ENCODE measurements at places on chromosomes 16 and 17.

DNA sequence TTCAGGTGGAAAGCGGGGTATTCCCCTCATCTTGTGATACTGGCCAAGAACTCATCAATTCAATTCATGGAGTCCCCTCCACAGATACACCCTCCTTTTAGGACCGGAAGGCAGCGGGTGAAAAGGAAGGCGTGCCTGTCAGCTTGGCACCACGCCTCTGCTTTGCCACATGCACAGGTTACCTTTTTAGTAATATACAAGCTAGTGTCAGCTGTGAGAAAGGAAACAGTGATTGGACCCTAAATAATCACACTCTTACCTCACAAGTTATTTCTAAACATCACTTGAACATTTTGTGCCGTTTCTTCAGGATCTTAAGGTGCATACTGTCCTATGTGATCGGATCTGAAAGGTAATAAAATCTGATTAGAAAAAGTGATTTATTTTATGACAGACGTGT is 15.7 kb downstream of the ZDHHC7 start:
- no peak for DNase-seq

GRCh38 chr16:89197033-89197632 is 3.2 kb downstream of the SLC22A31 start:
- DNase-seq, result no peak

DNA sequence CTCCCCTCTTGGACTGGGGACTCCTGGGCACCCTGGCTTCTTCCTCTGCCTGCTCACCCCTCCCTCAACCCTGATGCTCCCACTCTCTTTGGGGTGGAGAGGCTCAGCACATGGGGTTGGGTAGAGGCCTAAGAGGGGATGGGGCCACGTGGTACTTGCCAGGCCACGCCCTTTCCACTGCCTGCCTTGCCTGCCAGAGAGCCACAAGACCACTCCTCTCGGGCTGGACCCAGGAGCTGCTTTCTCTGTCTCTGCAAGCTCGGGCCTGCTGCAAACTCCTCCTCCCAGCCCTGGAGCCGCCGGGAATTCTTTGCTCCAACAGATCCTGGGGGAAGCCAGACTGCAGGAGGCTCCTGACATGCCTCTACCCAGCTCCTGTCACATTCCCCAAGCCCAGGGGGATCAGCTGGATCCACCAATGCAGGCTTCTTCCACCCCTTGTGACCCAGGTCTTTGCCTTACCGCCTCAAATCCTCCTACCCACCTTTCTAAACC is 11.8 kb downstream of the DLX4 start:
- DNase-seq, result no peak

GRCh38 chr16:3094289-3095027 is 4.6 kb downstream of the ZSCAN10 start:
- no peak for DNase-seq

DNA sequence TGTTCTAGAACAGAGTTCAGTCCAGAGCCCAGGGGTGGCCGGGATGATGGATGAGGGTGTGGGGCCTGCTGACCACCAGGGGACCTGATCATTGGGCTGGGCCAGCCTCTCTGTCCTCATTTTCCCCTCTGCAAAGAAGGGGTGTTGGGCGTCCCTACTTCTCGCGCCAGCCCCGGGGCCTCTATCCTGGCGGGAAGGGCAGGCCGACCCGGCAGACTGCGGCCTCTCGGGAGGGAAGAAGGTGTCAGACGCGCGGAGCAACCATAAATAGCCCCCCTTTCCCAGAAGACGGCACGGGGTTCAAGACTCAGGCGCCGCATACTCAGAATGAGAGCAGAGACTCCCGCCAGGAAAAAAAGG is 2.0 kb upstream of the CACNA1G start:
- DNase-seq, result no peak

GRCh38 chr16:57233944-57234706 is 10.9 kb upstream of the ARL2BP start:
- DNase-seq, result no peak

- no peak for DNase-seq
Measured at GRCh38 chr17:30590081-30590733, 113.0 kb downstream of the GOSR1 start.

- DNase-seq, result no peak
Measured at GRCh38 chr16:1825381-1825863, 1.2 kb downstream of the HAGH start.

- DNase-seq, result no peak
Measured at GRCh38 chr17:82972836-82973372, 106.5 kb upstream of the METRNL start.

DNA sequence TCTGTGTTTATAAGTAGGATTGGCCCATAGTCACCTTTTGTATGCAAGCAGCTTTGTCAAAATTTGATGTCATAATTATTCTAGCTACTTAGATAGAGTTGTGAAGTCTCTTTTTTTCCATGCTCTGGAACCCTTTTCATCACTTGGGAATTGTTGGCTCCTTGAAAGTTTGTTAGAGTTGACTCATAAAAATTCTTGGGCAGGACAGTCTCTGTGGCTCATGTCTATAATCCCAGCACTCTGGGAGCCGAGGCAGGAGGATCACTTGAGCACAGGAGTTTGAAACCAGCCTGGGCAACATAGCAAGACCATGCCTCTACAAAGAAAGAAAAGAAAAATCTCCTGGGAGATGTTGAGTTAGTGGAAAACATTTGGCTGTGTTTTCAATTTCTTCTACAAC is 45.7 kb upstream of the MRC2 start:
- no peak for DNase-seq

Data from activated CD8-positive, alpha-beta memory T cell treated with anti-CD3 and anti-CD28 coated beads for 1 hour (primary cell).